ENCODE measurements at places on chromosomes 4 and X.

GRCh38 chrX:14411326-14411725, 118.0 kb upstream of the GLRA2 start:
- no peak for DNase-seq

- no peak for DNase-seq
These were observed 20.0 kb upstream of the KLHL34 start for GRCh38 chrX:21678048-21678612.

DNA sequence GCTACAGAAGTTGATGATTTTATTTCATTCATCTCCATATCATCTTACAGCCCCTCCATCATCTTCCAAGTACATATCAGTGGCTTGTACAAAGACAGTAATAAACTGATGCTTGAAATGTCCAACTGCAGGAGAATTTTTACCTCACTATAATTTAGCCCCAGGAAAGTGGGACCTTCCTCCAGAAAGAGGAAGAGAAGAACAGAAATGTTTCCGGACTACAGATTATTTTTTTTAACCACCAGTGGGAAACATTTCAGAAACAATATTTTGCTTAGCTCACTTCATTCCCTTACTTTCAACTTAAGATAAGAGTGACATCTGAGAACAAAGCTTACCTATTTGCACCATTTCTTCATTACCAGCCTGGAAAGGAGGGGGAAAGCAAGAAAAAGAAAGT, 2.0 kb downstream of the ADAMTS3 start:
- no peak for DNase-seq

DNA sequence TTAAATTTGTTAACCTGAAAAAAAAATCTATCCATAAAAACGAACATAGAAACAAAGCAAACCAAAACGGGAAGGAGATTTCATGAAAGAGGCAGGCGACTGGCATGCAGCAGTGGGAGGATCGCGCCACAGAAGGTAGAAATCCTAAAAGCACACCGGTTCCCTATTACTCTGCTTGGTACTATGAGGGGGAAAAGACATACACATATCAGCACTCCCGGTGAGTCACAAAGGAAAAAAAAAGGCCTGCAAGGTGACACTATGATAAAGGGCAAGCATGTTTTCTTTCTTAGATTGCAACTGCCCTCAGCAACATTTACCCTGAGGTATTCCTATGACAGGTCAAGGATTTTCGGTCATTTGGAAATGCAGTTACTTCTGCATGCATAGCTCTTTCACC, 60.6 kb upstream of the NAP1L5 start:
- DNase-seq = no peak

DNA sequence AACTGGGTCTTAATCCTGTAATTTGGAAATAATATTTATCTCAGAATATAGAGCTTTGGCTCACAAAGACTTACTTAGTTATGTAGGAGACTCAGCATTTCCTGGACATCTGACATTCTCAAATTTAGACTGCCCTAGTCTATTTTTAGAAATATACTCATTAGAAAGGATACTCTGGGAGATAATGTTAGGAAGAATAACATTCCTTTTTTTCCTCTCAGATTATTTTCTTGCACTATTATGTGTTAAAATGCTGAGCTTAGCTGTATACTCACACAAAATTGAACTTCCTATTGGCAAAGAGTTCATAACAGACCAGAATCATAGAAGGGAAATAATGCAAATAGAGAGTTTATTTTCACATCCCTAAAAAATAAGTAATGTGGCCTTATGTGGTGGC, 1424.9 kb upstream of the PCDH7 start:
- DNase-seq = no peak

DNA sequence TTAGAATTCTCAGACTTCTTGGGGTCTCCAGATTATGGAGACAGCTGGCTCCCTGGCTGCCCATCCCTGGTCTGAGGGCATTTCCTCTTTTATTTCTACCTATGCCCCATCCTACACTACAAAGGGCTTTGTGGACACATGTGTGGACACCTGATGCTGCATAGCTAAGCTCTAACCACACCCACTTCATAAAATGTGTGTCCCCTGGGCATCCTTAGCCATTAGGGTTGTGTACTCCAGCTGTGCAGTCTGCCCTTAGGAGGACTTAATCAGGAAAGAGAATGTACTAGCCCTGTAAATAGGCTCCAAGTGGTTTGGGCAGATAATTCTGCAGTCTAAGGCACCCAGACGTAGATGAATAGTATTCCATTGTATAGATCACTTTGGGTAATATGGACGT, 47.0 kb downstream of the COQ2 start:
- no peak for DNase-seq

DNA sequence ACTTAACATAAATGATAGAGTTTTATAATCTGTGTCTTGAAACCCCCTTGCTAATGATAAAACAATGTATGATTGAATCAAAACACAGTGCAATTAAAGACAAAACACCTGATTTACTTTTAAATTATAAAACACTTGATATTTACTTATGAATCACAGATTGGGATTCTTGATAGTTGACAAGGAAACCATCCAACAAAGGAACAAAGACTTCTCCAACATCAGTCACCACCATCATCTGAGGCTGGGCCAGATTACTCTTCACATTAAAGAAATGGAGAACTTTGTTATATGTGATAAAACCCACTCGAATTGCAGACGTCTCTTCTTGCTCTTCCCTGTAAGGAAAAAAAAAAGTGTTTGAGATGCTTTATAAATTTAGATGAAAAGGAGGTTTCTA, 67.4 kb downstream of the METTL14 start:
- DNase-seq = no peak

GRCh38 chrX:130829526-130830515, 73.2 kb downstream of the ENOX2 start:
- DNase-seq = no peak

DNA sequence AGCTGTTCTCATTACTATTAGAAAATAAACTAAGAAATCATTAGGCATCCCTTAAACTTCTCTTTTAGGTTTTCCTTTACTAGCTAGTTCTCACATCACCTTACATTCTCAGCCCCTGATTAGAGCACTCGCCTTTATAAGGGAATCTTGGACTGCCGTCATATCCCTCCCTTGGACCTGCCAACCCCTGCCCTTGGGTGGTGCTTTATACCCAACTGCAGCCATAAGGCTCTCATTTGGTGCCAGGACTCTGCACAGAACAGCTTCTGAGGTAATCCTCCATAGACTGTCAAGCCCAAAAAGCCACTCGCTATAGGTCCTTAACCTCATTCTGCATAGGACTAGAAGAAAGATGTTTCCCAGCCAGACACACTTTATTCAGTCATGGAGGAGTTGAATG, 67.5 kb downstream of the NHSL2 start:
- no peak for DNase-seq

- DNase-seq = no peak
These were observed 18.4 kb downstream of the C4orf17 start for GRCh38 chr4:99529228-99529627.

DNA sequence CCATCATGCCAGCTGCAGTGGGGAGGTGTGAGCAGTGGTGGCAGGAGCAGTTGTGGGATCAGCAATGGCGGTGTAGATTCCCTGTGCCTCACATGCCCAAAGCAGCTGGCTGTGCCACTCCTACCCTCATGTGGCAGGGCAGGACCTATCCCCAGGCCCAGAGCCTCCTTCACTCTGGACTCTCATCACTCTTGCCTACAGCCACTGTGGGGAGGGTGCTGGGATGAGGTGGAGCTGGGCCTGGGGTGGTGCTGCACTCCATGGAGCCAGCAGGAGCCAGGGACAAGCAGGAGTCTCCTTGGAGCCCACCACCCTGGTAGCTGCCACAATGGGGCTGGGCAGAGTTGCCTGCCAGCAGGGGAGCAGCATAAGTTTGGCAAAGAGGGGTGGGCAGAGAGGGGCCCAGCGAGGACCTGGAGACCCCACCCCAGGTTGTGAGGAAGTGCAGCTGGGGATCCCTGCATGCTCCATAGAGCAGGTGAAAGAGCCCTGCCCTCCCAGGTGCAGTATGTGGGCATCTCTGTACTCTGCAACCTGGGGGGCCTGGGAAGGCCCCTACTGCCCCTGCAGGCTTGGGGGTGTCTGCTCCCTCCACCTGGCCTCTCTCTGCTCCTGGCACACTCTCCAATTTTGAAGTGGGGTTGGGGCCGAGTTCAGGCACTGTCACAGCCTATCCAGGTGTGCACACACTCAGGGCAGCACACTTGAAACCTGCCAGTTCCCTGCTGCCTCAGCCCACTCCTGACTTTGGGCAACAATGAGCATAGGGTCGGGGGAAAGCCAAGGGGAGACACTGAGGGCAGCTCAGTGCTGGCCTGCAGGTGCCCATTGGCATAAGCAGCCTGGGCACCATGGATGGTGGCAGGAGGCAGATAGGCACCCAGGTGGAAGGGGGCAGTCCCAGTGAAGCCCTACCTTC, 74.0 kb upstream of the INTU start:
- no peak for DNase-seq

- no peak for DNase-seq
These were observed 233.5 kb upstream of the PGRMC2 start for GRCh38 chr4:128521156-128521555.

GRCh38 chrX:115462406-115462805, 98.6 kb upstream of the PLS3 start:
- DNase-seq = no peak

DNA sequence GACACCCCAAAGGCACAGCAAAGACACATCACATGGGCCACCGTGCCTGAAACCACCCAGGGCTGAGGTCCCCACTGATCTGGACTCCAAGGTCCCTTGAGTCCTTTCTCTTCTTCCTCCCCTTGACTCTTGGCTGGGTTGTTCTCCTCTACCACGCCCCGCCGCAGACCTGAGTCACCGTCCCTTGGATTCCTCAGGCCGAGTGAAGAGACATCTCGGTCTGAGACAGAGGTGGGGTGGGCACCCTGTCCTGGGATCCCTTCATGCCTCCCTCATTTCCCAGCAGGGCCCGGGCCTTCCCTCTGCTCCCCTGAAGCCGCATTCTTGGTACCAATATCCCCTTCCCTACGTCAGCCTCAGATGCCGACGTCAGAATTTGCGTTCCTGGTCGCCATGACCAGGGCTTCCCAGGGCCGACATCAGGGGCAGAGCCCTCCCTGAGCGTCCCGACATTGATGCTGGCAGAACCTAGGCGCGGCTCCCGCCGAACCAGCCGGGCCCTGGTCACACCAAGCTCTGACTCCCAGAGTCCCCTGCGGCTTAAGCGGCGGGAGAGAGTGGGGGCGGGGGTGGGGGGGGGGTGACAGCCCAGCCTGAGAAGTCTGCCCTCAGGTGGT, 498 bp downstream of the MAGEA10 start:
- DNase-seq = no peak

- no peak for DNase-seq
These were observed 317.2 kb downstream of the TENM3 start for GRCh38 chr4:182560358-182560757.

- DNase-seq = no peak
These were observed 184.6 kb upstream of the BCOR start for GRCh38 chrX:40282348-40282747.

DNA sequence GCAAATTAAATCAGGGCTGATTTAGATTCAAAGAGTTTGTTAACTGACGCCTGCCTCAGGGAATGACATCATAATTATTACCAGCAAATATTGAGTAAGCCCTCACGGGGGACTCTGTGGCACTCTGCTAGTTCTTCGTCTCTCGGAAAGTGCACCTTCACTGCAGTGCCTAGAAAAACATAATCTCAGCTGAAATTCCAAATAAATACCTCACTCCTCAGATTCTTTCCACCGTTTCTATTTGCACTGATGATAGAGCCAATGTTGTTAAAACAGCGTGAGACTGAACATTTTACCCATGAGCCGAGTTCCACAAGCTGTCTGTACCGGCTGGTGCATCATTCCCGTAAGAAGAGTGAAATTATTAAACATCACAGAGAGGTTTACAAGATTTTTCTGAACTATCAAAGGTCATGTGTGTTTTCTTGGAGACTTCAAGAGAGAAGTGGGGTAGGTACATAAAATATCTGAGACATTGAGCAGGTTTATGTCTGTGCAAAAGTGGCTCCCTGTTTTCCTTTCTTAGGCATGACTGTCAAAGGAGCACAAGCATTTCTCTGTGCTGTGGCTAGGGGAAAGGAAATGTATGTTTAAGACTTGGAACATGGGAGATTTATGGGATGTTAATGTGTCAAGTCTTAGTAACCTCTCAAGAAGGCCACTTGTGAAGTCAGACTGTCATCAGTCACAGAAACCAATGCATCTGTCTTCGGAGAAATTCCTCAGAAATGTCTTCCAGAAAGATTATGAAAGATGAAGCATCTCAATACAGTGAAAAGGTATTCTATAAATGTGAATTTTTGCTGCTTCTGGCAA, 119.6 kb downstream of the CBLL2 start:
- no peak for DNase-seq

DNA sequence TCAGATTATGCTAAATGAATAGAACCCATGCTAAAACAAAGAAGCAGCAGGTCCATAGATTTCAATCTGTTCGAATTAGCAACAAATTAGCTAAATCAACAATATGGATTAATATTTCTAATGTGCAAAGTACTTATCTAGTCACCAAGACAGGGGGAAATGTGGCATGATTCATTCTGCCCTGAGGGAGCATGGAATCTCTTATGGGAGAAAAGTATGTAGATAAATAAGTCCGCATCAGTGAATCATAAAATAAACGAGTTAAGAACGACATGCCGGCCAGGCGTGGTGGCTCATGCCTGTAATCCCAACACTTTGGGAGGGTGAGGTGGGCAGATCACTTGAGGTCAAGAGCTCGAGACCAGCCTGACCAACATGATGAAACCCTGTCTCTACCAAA, 102.1 kb downstream of the ANOS1 start:
- DNase-seq = no peak

- no peak for DNase-seq
These were observed at the start of gene GDPD2 for GRCh38 chrX:70422851-70423341. Gene GDPD2 (plus strand): TSS chrX:70423314. CDS start chrX:70424985, 1,671 bp downstream.

GRCh38 chr4:184058026-184058425, 152.9 kb downstream of the STOX2 start:
- DNase-seq = no peak

GRCh38 chrX:129963729-129964128, 18.7 kb upstream of the BCORL1 start:
- DNase-seq = no peak

- DNase-seq = no peak
These were observed 67.2 kb upstream of the C1GALT1C1 start for GRCh38 chrX:120697053-120697452.

DNA sequence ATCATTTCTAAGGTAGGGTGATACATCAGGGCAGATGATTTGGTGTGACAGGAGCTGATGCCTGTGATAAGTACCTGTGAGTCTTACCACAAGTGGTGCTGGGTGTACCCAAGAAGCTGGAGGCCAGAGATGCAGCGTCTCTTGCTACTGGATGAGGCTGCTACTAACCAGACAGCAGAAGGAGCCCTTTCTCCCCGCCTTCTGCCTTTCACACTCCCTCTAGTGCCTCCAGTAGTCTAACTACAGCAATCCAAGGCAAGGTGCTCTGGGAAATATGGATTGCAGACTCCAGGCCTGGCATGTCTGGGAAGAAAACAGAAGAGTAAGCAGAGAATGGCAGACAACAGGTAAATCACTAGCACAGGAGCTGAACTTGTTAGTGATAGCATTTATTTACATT, 470.8 kb downstream of the NKX6-1 start:
- DNase-seq = no peak
